Thymus (tissue), 14 donors: ENCODE measurements at places on chromosomes 4 and X.
A peak's percentile ranks its signal among the peaks of the same experiment; 100 is the strongest.

- DNase-seq = no peak
Observed at GRCh38 chr4:1234309-1234695, 14.6 kb downstream of the CTBP1 start.

DNA sequence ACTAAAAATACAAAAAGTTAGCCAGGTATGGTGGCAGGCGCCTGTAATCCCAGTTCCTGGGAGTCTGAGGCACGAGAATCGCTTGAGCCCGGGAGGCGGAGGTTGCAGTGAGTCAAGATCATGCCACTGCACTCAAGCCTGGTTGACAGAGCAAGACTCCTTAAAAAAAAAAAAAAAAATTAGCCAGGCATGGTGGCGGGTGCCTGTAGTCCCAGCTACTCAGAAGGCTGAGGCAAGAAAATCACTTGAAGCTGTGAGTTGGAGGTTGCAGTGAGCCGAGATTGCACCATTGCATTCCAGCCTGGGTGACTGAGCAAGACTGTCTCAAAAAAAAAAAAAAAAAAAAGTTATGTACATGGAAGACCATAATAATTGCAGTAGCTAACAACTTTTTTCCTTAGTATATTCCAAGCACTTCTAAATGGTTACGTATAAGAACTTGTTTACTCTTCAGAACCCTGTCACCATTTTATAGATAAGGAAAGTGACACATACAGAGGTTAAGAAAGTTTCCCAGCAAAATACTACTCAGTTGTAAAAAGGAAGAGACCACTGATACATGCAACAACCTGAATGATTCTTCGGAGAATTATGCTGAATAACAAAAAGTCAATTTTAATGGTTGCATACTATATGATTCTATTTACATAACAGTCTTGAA is 24.5 kb downstream of the RUFY3 start:
- DNase-seq = no peak

DNA sequence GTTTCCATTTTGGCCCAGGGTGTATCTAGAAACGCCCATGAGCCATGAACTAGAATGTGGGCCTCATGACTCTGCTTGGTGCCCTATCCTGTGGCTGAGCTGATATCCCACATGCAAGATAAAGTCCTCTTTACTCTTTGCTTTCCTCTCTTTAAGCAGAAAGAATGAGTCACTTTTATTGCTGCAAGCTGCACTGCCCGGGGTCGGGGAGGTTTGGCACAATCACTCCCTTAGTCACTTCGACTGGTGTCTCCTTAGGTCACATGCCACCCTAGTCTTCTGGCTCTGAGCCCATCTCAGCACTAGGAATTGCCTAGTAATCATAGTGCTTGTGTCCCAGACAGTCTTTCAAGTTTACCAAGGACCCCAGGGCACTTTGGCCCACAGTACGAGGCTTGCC is 75.1 kb upstream of the CXorf66 start:
- no peak for DNase-seq

GRCh38 chr4:112731715-112732114 is 94.8 kb downstream of the LARP7 start:
- no peak for DNase-seq

- no peak for DNase-seq
Observed at GRCh38 chr4:41331224-41331623, 74.5 kb downstream of the UCHL1 start.

- DNase-seq = no peak
Observed at GRCh38 chr4:83151651-83152050, 37.1 kb upstream of the PLAC8 start.

GRCh38 chrX:123773258-123773988 is 40.6 kb upstream of the THOC2 start:
- no peak for DNase-seq

DNA sequence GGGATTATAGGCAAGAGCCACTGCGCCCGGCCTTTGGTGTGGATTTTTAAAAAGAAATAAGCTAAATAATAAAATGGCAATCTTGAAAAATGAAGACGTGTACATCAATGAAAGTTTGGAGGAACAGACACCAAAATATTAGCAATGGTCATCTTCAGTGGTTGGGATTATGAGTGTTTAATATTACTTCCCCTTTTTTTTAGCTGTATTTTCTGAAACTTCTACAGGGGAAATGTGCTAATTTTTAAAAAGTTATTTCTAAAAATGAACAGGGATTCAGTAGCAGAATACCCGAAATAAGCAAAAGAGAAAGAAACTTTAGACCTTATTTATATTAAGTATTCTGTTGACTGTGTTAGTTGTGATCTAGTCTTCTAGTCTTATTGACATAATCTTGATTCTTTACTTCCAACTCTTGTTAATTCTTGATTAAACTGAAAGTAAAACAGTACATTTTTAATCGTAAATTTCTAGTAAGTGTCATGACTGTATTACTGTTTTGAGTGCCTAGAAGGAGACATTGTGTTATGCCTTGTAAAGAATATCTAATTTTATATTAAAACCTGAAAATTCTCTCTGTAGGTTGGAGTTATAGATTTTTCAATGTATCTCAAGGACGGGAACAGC is 51.3 kb downstream of the RUFY3 start:
- no peak for DNase-seq

- DNase-seq = no peak
Observed at GRCh38 chrX:10582215-10582733, 38.1 kb downstream of the MID1 start.

DNA sequence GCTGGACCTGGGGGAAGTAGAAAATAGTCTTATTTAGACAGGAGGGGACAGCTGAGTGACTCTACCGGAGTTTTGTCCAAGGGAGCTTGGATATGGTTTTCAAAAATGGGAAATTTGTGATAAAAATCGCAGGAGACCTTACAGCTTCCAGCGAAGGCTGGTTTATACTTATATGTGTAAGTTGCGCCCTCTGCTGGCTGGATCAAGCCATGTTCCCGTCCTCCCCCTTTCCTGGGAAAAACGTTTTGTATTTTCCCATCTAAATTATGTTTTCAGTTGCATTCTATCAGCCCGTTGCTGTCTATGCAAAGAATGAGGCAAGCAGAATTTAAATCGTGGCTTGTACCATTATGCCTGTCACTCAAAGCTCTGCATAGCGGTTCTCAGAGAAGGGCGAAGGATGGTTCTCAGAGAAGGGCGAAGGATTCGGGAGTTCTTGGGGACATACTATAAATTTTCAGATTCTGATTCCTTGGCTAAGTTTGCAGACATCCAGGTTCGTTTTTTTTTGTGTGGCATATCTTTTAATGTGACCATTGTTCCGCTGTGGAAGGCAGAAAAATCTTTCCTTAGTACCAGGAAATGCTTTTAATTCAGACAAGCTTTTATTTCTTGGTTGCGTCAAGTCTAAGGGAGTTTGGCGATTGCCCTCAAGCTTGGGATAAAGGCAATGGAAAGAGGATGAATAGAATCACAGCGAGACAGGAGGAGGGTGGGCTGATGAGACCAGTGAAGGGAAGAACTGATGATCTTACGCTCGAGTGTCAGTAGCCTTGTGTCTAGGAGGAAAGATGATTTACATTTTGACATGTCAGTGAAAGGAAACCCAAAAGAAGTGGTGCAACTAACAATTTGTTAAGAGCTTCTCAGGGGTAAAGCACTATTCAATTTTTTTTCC is 128.5 kb upstream of the ARX start:
- peak; percentile 3 for DNase-seq

GRCh38 chr4:22869235-22869634 is 176.5 kb downstream of the GBA3 start:
- DNase-seq = no peak

GRCh38 chr4:179867300-179867878 is 2375.8 kb upstream of the TENM3 start:
- DNase-seq = no peak

- no peak for DNase-seq
Observed at GRCh38 chr4:2478229-2478628, 9.3 kb downstream of the RNF4 start.

DNA sequence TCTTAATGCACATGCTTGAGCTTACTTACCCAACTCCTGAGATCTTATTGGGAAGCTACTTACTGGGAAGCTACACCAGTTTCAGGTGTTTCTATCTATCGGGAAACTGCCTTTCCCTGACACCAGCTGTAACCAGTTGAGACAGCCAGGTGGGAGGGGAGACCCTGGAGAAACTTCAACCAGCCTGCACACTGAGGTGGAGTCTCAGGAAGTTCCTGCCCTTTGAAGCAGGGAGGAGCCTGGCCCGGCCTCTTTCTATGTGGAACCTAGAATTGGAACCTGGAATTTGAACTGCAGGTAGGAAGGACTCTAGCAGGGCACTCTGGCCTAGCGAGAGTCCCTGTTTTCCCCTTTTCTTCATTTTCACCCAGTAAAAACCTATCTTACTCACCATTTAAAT is 425.8 kb upstream of the PABPC4L start:
- no peak for DNase-seq

DNA sequence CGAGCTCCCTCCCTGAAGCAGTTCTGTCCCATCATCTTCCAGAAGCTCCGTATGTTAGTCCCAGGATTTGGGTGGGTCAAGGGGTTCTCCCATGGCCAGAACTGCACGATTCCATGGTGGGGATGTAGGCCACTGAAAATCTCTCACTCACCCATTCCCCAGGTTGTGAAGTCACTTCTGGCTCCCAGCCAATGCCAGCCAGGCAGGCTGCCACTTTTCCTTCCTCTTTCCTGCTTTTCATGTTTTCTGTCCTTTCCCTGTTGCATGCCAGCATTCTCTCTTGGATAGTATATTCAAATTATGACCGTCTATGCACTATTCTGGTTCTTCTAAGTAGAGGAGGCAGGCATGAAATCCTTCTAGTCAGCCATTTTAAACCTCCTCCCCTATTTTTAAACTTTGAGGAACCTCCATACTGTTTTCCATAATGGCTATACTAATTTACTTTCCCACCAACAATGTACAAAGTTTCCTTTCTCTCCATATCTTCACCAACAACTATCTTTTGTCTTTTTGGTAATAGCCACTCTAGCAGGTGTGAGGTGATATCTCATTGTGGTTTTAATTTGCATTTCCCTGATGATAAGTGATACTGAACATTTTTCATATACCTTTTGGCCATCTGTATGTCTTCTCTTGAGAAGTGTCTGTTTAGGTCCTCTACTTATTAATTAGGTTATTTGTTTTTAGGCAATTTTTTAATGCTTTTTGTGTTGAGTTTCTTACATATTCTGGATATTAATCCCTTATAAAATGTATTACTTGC is 182.1 kb upstream of the TET2 start:
- no peak for DNase-seq

DNA sequence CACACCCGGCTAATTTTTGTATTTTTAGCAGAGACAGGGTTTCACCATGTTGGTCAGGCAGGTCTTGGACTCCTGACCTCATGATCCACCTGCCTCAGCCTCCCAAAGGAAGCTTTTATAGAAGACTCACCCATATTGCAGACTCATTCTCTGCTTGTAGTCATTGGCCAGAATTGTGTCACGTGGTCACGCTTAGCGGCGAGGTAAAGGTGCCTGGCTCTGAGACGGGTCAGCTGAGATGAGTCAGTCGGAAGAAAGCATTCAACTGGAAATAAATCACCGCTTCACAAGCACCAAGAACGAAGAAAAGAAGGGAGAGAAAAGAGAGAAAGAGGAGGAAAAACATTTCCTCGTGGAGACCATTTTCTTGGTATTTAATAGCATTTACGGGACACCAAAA is 218.8 kb upstream of the NOCT start:
- no peak for DNase-seq

- DNase-seq = no peak
Observed at GRCh38 chr4:8396762-8397406, 43.6 kb downstream of the ACOX3 start.
